ENCODE measurements at places on chromosomes 16 and 17. TPM values are rescaled to one million over a fixed set of nuclear protein-coding genes. Genes with fewer than 3 reads are reported as not detected.
A peak's percentile ranks its signal among the peaks of the same experiment; 100 is the strongest.

The ACAP1 gene
- 2.7 TPM for total RNA-seq

DNA sequence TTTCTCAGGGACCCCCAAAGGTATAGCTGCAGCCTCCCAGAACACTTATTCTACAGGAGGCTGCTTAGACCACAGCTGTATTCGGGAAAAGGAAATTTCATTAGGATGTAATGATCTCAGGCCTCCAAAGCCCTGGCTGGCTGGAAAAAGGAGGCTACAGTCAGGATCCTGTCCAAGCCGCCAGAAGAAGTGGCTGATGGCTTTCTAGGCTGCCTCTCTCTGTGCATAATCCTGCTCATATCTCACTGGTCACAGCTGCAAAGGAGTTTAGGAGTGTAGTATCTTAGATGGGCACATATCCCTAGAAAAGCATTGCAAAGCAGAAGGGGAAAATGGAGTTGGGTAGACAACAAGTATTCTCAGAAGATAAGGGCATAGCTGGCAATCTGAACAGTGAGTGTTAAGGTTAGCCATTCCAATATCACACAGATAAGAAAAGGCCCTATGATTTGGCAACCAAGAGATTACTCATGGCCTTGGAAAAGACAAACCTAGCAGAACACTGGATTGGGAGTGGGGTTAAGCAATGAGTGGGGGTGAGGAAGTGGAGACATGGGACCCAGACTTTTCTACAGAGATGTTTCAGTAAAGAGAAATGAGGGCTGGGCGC is 26.0 kb upstream of the PRKCA start:
- DNase-seq = no peak

DNA sequence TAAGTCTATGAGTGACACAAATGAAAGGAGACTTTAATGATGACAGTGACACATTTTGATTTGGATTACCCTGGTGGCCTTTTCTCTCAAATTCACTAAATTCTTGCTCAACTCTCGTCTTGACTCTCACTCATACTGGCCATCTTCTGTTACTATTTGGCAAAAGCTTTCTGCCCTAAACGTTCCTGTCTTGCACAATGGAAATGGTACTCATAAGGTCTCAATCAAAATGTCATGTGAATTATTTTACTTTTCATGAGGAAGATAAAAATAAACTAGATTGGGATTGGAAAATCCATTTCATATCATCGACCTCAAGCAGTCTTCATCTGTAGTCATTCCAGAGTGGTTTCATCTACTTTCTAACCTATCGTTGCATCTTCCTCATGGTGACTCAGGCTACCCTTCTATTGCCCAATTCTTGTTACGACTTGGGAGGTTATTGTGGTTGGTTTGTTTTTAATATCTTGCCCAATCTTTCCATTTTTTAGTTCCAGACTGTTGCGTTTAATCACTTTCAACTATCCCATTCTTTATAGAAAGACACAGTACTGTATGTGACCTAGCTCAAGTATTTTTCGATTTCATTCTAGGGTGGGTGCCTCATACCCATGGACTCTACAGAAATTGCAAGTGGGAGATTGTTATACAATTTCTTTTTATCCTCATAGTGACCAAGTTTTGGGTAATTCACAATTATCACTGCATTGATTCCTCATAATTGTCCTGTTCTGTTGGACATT is 317.2 kb upstream of the KCNJ16 start:
- DNase-seq = no peak

The PYY gene
- total RNA-seq = not detected

- no peak for DNase-seq
Measured at GRCh38 chr17:37824534-37825485, 80.0 kb upstream of the HNF1B start.

GRCh38 chr17:7713782-7714181 is 3.8 kb upstream of the DNAH2 start:
- DNase-seq = no peak

The KRTAP17-1 gene
- not detected for total RNA-seq

- no peak for DNase-seq
Measured at GRCh38 chr16:51405361-51405760, 254.3 kb upstream of the SALL1 start.

- peak; percentile 71 for DNase-seq
Measured at GRCh38 chr17:68435876-68436842, 21.1 kb downstream of the WIPI1 start.

Measured in Panc1 (cell line).